Stimulated activated CD8-positive, alpha-beta memory T cell treated with anti-CD3 and anti-CD28 coated beads, Interleukin-4, amount 100 ng/mL, for 1 hour (primary cell): ENCODE measurements at places on chromosomes 12 and 14.

DNA sequence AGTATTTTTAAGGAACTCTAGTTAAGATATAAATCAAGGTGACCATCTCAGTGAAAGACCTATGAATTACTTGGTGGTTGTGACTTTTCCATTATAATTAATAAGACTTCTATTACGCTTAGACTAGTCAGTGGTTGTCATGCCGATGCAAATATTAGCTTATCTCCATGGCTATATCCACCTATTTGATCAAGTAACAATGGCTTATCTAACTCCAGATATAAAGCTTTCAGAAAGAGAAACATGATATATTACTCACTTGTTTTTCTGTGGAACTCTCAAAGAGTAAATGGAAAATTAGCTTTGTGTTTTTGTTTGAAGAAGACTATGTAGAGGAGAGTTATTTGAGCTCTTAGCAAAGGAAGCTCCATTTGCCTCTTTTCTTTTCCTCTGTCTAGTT is 323.8 kb upstream of the DCN start:
- DNase-seq, result no peak

- no peak for DNase-seq
Observed at GRCh38 chr14:102984336-102985102, 62.1 kb downstream of the AMN start.

- DNase-seq, result no peak
Observed at GRCh38 chr12:85016413-85016812, 19.7 kb downstream of the TSPAN19 start.

DNA sequence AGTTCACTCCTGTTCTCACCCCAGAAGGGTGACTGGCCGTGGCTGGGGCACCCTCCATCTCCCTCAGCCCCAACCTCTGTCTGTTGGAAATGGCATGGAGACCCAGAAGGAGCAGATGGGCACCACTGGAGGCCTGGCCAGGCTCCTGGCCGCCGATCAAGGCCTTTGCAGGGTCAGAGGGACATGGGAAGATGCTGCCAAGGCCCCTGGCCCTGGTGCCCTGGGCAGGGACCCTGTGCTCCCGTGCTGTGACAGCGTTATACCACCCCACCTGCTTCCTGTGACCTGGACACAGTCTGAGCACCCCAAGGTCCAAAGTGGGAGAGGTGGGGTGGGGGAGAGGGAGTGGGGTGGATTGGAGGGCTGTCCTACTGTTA is 3.5 kb downstream of the INF2 start:
- DNase-seq, result no peak

DNA sequence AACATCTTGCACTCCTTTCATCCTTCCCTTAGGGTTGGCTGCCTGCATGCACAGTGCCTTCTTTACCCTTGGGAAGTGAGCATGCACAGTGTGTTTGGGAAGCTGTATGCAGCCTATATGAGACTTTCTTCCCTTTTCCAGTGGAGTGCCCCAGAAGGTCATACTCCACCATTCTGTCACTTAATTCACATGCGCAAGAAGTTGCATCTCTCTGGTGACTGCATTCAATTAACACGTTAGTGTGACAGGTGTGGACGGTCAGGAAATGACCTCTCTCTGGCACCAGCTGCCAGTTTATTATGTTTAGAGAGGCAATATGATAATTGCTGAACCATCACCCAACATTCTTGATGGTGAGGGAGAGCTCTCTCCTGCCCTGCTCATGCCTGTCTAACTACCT is 770.0 kb downstream of the FLRT2 start:
- no peak for DNase-seq

DNA sequence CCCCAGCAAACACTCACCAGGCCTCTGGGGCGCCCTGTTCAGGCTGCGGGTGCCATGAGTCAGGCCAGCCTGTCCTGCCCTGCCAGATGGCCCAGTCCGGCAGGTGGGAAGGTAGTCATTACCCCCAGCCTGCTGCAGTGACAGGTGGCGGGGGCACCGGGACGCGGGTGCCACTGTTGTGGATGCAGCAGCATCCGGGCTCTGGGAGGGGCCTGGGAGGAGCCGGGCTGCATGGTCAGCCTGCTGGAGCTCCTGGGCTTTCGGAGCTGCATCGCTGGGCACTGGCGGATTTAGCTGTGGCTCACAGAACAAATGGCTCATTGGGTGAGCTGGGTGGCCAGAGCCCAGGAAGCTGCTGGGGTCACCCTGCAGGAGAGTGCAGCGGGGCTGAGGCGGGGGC is 13.5 kb downstream of the CEP170B start:
- DNase-seq, result no peak

DNA sequence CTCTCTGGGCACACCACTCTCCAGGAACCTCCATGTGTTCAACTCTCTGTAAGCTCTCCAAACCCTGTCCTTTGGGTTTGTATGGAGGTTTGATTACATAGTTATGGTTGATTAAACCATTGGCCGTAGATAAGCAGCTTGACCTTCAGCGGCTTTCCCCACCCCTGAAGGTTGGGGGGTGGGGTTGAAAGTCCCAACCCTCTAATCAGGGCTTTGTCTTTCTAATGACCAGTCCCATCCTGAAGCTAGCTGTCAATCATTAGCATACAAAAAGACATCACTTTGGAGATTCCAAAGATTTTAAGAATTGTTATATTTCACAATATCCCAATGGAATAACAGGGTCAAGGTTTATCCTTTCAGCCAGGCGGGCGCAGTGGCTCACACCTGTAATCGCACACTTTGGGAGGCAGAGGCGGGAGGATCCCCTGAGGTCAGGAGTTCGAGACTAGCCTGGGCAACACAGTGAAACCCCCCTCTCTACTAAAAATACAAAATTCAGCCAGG is 8.4 kb downstream of the FAM186A start:
- no peak for DNase-seq
